ENCODE measurements at places on chromosomes 11 and 22.

- DNase-seq, result no peak
Measured at GRCh38 chr22:28002863-28003565, 84.0 kb upstream of the PITPNB start.

DNA sequence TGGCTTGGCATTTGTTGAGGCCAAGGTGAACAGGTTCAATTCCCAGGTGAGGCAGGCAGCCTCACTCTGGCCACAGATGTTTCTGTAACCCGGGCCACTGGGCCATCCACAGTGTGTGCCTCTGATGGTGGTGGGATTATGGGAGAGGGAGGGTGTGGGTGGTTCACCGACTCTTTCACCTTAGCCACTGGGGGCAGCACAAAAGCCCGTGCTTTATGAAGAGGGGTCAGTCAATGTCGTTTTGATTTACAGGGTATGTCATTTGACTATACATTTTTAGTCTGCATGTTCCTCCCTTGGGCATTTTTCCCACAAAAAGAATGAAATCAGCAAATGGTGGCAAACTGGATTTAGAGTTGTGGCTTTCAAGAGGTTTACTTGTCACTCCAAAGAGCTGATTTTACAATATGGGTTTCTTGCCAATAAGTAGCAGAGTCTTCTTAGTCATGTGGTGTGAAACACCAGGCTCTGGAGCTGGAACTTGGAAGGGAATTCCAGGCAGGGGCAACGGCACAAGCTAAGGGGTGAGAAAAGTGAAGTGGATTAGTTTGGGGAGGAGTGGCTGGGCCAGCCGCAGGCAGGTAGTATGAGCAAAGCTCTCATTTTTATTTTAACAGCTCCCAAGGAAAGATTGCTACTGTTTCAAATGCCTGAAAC, 217.8 kb upstream of the ZBED5 start:
- DNase-seq, result peak; percentile 46

DNA sequence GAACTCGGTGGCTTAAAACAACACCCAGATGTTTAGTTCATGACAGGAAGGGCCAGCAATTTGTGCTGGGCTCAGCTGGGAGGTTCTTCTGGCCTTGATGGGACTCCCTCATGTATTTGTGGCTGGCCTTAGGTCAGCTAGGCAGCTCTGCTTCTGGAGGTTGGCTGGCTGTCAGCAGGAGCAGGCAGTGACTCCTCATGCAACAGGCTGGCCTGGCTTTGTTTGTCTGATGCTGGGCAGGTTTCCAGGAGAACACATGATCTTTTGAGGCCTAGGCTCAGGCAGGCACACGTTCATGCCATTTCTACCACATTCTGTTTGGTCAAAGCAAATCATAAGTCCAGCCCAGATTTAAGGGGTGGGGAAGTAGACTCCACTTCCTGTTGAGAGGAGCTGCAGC, 571.2 kb downstream of the TBC1D22A start:
- peak; percentile 2 for DNase-seq

DNA sequence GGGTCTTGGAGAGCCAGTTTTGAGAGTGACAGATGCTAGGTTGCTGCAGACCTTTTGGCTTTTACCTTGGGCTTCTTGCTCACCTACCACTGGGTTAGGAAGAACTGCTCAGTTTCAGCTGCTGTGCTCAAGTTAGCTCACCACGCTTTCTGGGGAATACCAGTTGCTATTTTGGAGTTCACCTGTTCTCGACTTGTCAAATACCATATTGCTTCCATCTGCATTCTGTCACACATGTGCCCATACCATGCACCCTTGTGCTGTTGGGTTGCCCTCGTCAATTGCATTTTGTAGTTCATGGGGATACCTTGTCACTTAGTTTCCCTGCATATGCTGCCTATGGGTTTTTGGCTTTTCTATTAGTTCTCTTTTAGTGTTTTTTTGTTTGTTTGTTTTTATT, 23.0 kb upstream of the BARX2 start:
- DNase-seq, result no peak

DNA sequence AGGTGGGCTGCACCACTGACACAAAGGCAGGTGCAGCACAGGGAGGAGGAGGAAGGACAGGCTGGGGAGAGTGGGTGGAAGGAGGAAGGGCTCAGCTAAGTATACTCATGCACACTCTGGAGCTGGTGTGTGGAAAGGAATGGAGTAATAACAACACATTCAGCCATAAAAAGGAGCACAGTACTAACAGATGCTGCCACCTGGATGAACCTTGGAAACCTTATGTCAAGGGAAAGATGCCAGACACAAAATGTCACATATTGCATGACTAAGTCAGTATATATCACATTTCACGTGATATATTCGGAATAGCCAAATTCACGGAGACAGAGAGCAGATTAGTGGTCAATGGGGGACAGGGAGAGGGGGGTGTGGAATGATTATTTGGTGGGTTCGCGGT, 389.6 kb upstream of the SYN3 start:
- no peak for DNase-seq

GRCh38 chr11:128716661-128717210, 22.9 kb downstream of the FLI1 start:
- no peak for DNase-seq
